ENCODE measurements at places on chromosomes 4 and X.

GRCh38 chr4:125527681-125528080 lies 212.9 kb downstream of the FAT4 start:
- DNase-seq, result no peak

- DNase-seq, result no peak
These were observed 85.9 kb downstream of the ARSJ start for GRCh38 chr4:113893546-113893945.

DNA sequence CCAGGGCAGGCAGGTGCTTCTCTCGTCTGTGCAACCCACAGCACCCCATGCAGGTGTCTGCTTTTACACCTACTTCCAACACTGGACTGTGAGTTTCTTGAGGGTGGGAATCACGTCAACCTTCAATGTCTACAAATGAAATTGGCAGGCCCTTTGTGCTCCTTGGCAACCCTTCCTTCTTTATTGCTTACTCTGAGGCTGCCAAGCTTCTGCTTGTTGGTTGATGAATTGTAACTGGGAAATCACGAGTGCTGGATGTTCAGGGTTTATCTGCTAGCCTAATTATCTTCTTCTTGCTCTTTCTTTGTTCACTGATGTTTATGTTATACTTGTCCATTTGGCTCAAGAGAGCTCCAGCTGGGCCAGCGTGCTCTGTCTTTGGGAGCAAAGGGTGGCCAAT lies 2.5 kb upstream of the DGAT2L6 start:
- no peak for DNase-seq

DNA sequence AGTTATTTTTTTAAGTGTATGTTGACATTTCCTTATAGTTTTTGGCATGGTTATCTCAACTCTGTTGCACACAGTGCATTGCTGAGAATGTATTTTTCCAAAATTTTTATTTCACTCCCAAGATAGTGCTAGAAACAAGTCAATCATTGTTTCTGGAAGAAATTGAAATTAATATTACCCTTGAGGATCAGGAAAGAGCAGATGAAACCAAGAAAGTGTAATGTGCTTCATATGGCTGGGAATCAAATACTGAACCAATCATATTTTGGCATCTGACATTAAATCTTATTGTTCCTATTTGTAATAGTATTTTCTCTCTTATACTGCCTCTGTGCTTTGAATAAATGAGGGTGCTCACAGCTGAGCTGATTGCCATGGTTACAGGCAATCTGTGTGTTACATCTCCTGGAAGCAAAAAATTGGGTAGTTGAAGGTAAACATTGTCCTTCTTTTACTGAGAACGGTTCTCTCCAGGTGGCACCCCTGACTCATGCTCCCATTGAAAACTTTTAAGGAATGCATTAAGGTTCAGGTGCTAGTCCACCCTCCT lies 358.2 kb upstream of the NR3C2 start:
- no peak for DNase-seq

- DNase-seq, result no peak
These were observed 518 bp upstream of the FAM241A start for GRCh38 chr4:112144546-112145325.

DNA sequence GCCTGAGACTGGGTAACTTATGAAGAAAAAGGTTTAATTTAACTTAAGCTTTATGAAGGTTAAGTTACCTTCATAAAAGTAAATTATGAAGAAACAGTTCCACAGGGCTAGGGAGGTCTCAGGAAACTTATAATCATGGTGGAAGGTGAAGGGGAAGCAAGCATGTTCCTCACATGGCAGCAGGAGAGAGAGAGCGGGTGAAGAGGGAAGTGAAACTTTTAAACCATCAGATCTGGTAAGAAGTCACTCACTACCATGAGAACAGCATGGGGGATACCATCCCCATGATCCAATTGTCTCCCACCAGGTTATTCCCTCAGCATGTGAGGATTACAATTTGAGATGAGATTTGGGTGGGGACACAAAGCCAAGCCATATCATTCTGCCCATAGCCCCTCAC lies 944.7 kb upstream of the NDST4 start:
- DNase-seq, result no peak

DNA sequence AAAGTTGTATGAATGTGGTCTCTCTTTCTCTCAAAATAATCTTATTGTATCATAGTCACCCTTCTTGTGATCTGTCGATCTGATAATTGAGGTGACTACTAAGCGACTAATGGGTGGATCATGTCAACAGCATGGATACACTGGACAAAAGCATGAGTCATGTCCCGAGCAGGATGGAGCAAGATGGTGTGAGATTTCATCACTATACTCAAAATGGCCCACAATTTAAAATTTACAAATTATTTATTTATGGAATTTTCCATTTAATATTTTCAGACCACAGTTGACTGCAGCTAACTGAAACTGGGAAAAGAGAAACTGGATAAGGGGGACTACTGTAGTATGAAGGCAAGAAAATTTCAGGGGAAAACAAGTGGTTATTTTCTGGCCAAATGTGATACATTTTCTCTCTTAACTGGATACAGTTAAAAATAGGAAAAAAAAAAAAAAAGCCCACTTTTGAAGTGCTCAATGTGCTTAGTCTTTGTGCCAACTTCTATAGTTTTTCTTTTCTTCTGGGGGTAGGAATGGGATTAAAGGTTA lies 25.3 kb downstream of the FAM241A start:
- peak; percentile 81 for DNase-seq

All from AG20443 (cell line).